ENCODE measurements at places on chromosomes 3 and 15. TPM values are rescaled to one million over a fixed set of nuclear protein-coding genes. Genes with fewer than 3 reads are reported as not detected.

SLC26A6 gene
- 8.4 TPM for total RNA-seq

SLC24A1 gene
- 5.9 TPM for total RNA-seq

RTP3 gene
- total RNA-seq: 28.6 TPM

IQCF5 gene
- not detected for total RNA-seq

TRPM1 gene
- total RNA-seq: 0.10 TPM

NTRK3 gene
- 0.38 TPM for total RNA-seq

NBEAL2 gene
- 12.2 TPM for total RNA-seq

RTF1 gene
- total RNA-seq: 10.5 TPM

TRH gene
- total RNA-seq: not detected

AGBL1 gene
- total RNA-seq: not detected

CNTN4 gene
- 3.3 TPM for total RNA-seq

TPRG1 gene
- 33.3 TPM for total RNA-seq

ZMYND10 gene
- 1.7 TPM for total RNA-seq

GOLGA8S gene
- total RNA-seq: 0.35 TPM

CD80 gene
- 0.23 TPM for total RNA-seq

FOXL2NB gene
- total RNA-seq: not detected

RHCG gene
- 0.15 TPM for total RNA-seq

NAALADL2 gene
- total RNA-seq: 4.2 TPM

SLC28A1 gene
- 64.6 TPM for total RNA-seq

IGSF10 gene
- total RNA-seq: 0.28 TPM

RAB6B gene
- 0.35 TPM for total RNA-seq

RAD51 gene
- total RNA-seq: 0.38 TPM

UPK1B gene
- total RNA-seq: not detected

CCR1 gene
- 2.3 TPM for total RNA-seq

MAGEL2 gene
- total RNA-seq: not detected

SLC24A5 gene
- total RNA-seq: not detected

Measured in left lobe of liver (tissue), 2 donors.